ENCODE measurements at places on chromosomes 4 and X.
A peak's percentile ranks its signal among the peaks of the same experiment; 100 is the strongest.

GRCh38 chr4:131488772-131489171, 1660.3 kb upstream of the PCDH10 start:
- DNase-seq = no peak

- no peak for DNase-seq
These were observed 78.5 kb downstream of the HTRA3 start for GRCh38 chr4:8348071-8348470.

GRCh38 chr4:7529368-7530080, 94.8 kb upstream of the PSAPL1 start:
- DNase-seq = no peak

- DNase-seq = no peak
These were observed 76.8 kb upstream of the DDX53 start for GRCh38 chrX:22922961-22923360.

DNA sequence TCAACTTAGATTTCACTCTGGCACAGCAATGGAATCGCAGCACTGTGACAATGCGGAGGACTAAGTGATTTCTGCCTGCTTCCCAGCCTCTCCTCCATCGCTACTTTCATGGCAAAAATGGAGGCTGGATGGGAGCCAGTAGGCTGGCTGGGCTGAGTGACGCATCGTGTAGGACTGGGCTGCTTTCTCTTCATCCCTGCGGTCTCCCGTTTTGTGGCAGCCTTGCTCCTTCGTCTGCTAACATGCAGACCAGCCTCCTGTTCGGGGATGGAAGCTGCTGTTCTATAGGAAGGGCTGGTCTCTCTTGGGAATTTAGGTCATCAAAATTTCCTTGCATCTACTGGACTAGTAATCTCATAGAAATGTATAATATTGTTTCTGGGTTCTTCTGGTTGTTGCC, 15.8 kb upstream of the RGS12 start:
- DNase-seq = no peak

- no peak for DNase-seq
These were observed 286.8 kb upstream of the UGT8 start for GRCh38 chr4:114311787-114312186.

GRCh38 chr4:182778222-182778982, 138.8 kb downstream of the DCTD start:
- DNase-seq = no peak

- DNase-seq = peak; percentile 23
These were observed 23.5 kb downstream of the NDP start for GRCh38 chrX:43949669-43950068.

- DNase-seq = no peak
These were observed 1.4 kb downstream of the DDIT4L start for GRCh38 chr4:100188829-100189228.

All from activated naive CD4-positive, alpha-beta T cell treated with Interleukin-2 at 50 U/mL for 16 hours (primary cell).